ENCODE measurements at places on chromosomes 7 and 10.

DNA sequence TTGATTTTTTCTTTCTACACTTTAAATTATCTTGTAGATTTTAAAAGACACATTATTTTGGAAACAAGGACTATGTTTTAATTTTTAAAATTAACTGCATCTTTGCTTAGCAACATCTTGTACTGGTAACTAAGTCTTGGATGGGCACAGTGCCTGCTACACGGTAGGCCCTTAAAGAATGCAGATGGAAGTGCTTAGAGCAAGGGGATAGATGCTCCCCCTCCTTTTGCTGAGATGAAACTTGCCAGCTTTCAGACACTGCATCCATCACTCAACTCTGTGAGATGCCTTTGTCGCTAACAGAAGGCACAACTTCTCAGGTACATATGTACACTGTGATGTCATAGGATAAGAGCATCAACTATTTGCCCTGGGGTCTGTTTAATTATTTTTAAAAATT lies 103.9 kb downstream of the LRRC18 start:
- DNase-seq = no peak

DNA sequence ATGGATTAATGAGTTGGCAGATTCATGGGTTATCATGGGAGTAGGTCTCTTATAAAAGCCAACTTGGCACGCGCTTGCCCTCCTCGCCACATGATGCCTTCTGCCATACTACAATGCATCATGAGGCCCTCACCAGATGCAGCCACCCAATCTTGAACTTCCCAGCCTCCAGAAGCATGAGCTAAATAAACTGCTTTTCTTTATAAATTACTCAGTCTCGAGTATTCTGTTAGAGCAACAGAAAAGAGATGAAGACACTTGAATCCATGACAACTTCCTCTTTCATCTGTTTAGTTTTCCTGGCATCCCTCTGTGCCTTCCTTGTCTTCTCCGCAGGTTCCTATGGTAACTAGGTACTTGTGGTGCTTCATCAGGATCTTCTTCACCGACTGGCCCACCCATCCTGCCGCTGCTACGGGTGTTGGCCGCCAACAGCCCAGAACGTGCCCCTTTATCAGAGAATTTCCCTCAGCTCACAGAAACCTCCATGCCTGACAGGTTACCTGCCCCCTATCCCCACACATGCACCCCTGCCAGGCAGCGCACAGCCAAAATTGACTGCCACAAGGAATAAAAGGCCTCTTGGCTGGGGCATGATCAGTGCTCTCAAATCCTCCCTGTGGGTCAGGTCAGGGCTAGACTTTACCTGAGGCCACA lies 28.0 kb upstream of the PPIF start:
- no peak for DNase-seq

DNA sequence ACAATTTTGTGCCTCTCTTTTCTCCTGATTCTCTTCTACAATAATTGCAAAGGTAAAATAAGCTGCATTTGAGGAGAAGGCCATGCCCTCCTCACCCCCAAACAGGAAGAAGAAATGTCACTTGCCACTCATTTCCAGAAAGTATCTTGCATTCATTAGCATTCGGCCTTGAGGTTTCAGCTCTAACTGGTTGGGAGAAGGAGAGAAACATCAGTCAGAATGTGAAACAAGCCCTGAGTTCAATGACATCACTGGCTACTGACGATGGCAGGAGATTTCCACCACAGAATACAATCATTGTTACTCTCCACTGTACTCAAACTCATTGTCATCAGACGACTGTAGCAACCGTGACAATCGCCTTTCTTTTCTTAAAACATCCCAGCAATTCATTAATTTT lies 72.8 kb downstream of the PRKCQ start:
- peak; percentile 43 for DNase-seq

- no peak for DNase-seq
Observed at GRCh38 chr10:6145166-6145987, 56.5 kb downstream of the RBM17 start.

DNA sequence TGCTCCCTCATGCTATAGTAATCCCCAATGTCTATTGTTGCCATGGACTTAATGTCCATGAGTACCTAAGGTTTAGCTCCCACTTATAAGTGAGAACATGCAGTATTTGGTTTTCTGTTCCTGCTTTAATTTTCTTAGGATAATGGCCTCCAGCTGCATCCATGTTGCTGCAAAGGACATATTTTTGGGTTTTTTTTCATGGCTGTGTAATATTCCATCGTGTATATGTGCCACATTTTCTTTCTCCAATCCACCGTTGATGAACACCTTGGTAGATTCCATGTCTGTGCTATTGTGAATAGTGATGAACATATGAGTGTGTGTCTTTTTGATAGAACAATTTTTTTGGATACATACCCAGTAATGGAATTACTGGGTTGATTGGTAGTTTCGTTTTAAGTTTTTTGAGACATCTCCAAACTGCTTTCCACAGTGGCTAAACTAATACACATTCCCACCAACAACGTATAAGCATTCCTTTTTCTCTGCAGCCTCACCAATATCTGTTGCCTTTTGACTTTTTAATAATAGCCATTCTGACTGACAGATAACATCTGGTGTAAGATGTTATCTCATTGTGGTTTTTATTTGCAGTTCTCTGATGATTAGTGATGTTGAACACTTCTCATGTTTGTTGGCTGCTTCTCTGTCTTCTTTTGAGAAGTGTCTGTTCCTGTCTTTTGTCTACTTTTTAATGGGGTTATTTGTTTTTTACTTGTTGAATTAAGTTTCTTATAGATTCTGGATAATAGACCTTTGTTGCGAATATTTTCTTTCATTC lies 68.8 kb upstream of the IFRD1 start:
- no peak for DNase-seq

- no peak for DNase-seq
Observed at GRCh38 chr7:92303761-92304160, 58.0 kb downstream of the ANKIB1 start.

GRCh38 chr7:38630720-38631673 lies at the start of gene AMPH:
Gene AMPH, minus strand, starts transcription at chr7:38631373. Its CDS starts 22 bp downstream, at chr7:38631351.
- DNase-seq = no peak

DNA sequence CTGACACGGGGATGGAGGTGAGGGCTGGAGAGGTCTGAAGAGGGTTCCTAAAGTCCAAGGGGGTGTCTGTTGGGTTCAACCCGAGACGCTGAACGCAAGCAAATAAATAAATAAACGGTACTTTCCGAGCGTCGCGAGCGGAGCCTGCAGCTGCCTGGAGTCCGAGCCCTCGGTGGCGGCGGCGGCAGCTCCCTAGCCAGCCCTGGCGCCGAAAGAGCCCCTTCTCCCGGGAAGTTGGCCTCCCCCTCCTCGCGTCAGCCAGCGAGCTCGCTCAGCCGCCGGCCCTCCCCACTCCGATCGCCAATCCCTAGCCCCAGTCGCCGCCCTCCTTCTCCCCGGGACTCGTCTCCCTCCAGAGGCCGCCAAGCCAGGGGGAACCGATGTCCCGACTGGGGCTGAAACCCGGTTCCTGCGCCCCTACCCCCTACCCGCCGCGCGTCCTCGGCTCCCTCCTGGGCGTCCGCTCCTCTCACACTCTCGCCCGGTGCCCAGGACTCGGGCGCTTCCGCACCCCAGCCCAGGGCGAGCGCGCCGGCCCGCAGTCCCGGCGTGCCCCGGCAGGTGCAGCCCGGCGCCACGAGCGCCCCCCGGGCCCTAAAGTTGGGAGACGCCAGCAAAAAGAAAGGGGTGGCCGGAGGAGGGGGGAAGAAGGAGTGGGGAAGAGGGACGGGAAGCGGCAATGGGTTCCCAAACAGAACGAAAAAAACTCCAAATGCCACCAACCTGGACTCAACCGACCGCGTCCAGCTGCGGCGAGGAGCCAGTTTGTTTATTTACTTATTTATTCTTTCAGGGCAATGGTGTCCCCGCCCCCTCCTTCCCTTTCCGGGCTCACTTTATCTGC lies at the start of gene GFRA1:
Gene GFRA1, minus strand, starts transcription at position 767 of the 844 bp plus-strand sequence. CDS start 1,177 bp downstream, outside the sequence.
- no peak for DNase-seq

GRCh38 chr7:155338632-155339320 lies 41.1 kb downstream of the INSIG1 start:
- DNase-seq = peak; percentile 29

DNA sequence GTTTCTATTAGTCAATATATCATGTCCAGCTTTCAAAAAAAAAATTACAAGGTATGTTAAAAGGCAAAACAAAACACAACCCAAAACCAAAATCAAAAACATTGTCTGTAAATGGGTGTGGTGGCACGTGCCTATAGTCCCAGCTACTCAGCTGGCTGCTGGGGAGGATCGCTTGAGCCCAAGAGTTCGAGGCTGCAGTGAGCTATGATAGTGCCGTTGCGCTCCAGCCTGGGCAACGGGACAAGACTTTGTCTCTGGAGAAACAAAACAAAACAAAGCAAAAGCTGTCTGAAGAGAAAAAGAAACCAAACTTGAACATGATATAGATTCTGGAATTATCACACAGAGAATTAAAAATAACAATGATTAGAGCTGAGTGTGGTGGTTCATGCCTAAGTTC lies 10.3 kb upstream of the CPA5 start:
- DNase-seq = no peak

GRCh38 chr7:100689230-100690135 lies 4.6 kb downstream of the GIGYF1 start:
- DNase-seq = no peak

GRCh38 chr10:68598978-68599770 lies 39.0 kb downstream of the TET1 start:
- no peak for DNase-seq

GRCh38 chr10:99784016-99784726 lies 1.7 kb downstream of the ABCC2 start:
- no peak for DNase-seq

GRCh38 chr7:46003896-46004875 lies 83.1 kb upstream of the IGFBP3 start:
- DNase-seq = no peak

DNA sequence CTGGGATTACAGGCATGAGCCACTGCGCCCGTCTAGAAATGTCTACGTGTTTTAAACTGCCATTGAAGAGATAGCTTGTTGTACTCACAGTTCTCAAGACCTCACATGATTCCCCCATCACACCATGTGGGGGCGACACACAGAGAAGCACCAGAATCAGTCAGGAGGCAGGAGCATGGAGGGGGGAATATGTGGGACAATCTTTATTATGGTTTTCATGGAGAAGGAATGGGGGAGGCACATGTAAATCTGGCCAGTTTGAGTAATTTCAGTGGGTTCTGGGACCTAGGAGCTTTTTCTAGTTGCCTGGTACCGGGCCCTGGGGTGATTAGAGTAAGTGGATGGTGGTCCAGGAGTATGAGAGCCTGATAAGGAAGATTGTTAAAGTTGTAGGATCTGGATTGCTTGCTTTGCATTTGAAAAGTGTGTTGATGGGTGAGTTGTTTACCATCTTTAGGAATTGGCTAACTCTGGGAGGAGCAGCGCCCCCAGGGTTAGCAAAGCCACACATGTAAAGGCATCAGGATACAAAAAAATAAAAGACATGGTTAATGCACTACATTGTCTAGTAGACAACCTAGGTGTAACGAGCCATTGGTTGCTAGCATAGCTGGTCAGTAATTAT lies 85.4 kb upstream of the SLC13A1 start:
- DNase-seq = no peak

DNA sequence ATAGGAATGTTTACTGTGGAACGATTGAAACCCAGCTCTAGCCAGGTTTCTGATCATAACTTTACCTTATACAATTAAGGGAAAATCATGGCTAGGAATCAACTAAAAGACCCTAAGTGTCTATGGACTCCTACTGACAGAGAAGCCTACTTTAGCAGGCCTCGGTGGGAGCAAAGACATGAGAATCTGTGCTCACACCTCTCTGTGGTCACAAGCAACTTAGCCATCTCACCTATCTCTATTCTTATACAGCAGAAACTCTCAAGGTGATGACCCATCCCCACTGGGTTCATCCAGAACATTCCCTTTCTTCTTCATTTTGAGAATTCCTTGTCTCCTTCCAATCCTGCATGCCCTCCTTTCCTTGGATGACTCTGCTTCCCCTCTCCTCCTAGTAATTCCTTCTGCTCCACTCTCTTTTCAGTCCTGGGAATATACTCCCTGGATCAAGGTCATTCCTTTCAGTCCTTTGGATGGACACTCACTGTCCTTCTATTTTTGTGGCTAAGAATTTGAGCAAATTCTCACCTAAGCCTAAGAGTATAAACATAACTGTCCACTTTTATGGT lies 2.9 kb downstream of the BLNK start:
- no peak for DNase-seq

DNA sequence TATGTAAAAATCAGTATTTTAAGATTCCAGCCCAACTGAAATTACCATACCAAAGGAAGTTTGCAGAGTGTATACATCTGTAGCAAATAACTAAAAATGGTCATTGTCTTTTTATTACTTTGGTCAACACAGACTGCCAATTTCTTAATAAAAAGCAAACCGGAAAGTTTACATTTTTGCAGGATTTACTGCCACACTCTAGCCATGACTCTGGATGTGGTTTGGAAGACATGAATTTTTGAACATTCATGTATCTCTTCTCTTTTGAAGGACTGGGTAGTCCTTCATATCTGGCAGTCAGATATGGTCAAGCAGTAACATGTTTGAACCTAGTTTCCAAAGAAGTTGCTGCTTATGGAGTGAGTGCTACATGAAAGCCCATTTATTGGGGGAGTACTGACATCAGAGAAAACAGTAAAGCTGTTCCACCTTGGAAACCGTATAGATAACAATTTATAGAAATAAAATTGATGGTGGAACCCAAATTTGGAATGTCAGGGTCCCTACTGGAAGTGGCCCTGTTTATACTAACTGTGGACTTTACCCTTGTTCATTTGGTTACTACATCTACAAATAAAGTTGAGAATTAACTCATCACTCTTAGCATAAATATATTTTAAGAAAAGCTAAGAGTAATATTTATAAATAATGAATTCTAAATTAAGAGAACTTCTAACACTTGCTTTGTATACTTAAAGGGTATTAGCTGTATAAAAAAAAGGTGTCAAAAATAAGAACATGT lies 84.6 kb downstream of the ZMYND11 start:
- no peak for DNase-seq

Data from activated CD4-positive, alpha-beta T cell treated with anti-CD3 and anti-CD28 coated beads, Interleukin-2, amount 10 ng/mL, durations not matched to agents 7 days and 5 days (primary cell).